ENCODE measurements at places on chromosomes 3 and 15. TPM values are rescaled to one million over a fixed set of nuclear protein-coding genes. Genes with fewer than 3 reads are reported as not detected.

DNA sequence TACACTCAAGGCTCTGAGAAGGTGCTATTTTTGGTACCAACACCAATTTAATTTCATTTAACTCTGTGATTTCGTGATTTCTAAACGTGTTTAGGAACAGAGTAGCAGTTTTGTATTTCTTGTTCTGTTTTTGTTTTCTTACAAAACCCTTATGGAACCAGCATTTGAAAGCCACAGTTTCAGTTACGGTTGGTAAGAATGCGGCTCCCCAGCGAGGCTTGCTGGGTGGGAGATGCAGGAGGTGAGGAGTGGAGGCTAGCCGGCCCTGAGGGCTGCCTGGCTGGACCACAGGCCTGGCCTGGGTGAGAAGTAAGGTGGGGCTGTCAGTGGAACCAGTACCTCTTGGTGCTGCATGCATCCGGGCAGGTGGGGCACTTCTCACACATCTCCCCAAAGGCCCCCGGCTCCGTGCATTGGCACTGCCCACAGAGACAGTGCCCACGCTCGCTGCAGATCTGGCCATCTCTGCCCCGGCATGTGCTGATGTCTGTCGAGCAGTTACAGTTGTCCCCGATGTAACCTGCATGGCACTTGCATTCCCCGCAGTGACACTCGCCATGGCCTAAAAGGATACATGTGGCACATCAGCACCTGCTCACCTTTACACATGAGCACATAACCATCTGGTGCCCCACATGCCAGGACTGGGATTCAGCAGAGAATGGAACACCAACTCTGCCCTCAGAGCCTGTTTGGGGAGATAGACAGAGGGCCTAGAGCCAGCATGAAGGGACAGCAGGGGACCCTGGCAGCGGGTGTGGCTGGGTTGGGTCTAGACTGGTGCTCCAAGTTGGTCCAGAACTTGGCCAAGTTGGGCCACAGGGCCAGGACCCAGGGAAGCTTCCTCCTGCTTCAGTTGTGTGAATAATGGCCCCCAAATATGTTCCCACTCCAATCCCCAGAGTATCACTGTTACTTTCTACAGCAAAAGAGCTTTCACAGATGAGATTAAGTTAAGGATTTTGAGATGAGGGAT lies 43.4 kb downstream of the UMPS start:
- H3K27ac ChIP-seq: peak overlapping the region; percentile 72
- no peaks in the 10 kb centered on the region for H3K36me3 ChIP-seq
- peaks cover 33% of the 10 kb centered on the region for H3K4me1 ChIP-seq
- H3K4me3 ChIP-seq: no peak overlapping the region

GRCh38 chr15:88656760-88657221 lies 18.0 kb downstream of the ISG20 start:
- H3K27me3 ChIP-seq: no peaks in the 10 kb centered on the region
- H3K36me3 ChIP-seq: no peaks in the 10 kb centered on the region
- H3K4me3 ChIP-seq: no peak overlapping the region

DNA sequence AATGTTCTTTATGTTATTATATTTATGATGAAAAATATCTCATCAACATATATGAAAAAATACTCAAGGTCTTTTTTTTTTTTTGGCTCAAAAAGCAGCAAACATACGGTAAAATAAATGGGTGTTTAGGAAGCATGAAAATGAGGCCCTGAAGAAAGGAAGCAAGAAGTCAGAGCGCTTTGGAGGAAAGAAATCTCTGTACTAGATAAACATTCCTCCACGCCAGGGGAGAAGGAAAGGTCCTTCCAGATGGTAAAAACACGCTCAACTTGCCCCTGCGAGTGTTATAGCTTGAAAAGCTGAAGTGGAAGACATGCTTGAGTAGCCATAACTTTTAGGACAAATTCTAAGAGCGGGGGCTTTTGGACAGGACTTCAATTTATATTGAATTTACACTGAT lies 52.9 kb downstream of the FEM1B start:
- H3K27me3 ChIP-seq: no peaks in the 10 kb centered on the region
- H3K4me1 ChIP-seq: no peaks in the 10 kb centered on the region
- no peak for DNase-seq
- no peak overlapping the region for H3K27ac ChIP-seq
- no peaks in the 10 kb centered on the region for H3K36me3 ChIP-seq

- no peak overlapping the region for H3K4me3 ChIP-seq
- H3K27ac ChIP-seq: no peak overlapping the region
- no peaks in the 10 kb centered on the region for H3K4me1 ChIP-seq
- H3K27me3 ChIP-seq: peaks cover 17% of the 10 kb centered on the region
These were observed 14.7 kb upstream of the RYR3 start for GRCh38 chr15:33296050-33296449.

- H3K27ac ChIP-seq: no peak overlapping the region
- H3K36me3 ChIP-seq: no peaks in the 10 kb centered on the region
- H3K4me3 ChIP-seq: no peak overlapping the region
These were observed 312.5 kb downstream of the C3orf38 start for GRCh38 chr3:88462230-88462629.

DNA sequence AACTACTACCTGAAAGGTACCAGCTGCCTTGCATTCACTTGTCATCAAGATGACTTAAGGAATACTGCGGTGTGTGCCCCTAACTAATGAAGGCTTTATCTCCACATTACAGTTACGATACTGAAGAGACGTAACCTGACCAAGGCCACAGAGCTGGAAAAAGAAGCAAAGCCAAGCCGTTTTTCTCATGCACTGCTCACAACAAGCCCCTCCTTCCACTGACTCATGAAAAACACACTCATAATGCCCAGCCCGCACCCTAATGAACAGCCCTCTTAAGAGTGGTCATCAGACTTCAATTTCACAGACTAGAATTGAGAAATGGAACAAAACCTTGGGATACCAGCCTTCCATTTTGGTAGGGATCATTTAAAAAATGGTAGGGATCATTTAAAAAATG lies 11.6 kb downstream of the PSMD6 start:
- no peaks in the 10 kb centered on the region for H3K4me1 ChIP-seq
- no peaks in the 10 kb centered on the region for H3K27me3 ChIP-seq
- no peak overlapping the region for H3K4me3 ChIP-seq
- no peak overlapping the region for H3K27ac ChIP-seq

DNA sequence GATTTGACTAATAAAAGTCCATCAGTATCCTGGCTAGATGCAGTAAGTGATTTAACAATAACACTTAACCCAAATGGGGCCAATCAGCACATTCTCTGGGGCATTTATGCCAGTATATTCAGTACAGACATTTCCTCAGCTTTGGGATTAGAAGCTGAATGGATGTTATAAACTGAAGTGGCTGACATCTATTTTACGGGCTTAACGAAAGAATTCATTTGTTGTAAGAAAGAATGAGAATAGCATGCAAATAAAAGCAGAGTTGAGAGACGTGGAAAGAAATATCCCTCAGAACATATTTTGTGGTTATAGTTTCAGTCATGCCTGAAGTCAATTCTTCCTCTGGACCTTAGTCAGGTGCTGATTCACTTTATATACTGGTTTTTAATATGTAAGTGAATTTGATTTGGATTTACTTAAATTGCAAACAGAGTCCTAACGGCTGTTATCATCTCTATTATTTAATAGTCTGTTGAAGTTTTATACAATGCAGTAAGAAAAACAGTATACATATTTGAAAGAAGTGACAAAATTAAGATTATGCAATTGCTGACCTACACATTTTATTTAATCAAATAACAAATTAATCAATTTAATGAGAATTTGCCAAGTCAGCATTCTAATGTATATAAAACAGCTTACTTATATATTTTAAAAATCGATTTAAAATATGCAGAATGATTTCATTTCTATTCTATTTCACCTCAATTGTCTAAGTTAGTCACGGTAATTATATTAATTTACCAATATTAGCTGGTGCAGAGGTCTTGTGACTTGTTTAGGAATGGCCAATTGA lies 513.9 kb upstream of the CADM2 start:
- no peak overlapping the region for H3K27ac ChIP-seq
- no peaks in the 10 kb centered on the region for H3K4me1 ChIP-seq
- no peak overlapping the region for H3K4me3 ChIP-seq

DNA sequence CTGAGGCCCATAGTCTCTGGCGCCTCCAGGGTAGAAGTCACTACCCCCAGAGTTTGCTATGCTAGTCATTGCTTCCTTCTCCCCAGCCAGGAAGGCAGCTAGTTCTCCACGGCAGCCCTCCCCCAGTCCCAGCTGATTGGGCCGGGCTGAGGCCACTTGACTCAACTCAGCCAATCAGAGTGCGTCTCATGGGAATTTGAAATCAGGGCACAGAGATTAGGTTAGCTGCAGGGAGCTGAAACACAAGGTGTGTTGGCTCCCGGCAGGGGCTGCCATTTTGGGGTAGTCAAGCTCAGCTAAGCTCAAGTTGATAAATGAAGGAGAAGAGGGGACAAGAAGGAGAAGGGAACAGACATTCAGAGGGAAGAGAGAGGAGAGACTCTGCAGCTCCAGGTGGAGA lies 32.8 kb downstream of the LINGO1 start:
- H3K27me3 ChIP-seq: no peaks in the 10 kb centered on the region
- no peaks in the 10 kb centered on the region for H3K4me1 ChIP-seq
- H3K36me3 ChIP-seq: no peaks in the 10 kb centered on the region
- H3K4me3 ChIP-seq: no peak overlapping the region

GRCh38 chr15:66389859-66390381 lies 3.2 kb downstream of the MAP2K1 start:
- DNase-seq: no peak
- H3K27ac ChIP-seq: no peak overlapping the region
- H3K36me3 ChIP-seq: no peaks in the 10 kb centered on the region

- peaks cover 7% of the 10 kb centered on the region for H3K4me1 ChIP-seq
- DNase-seq: no peak
- H3K27ac ChIP-seq: no peak overlapping the region
These were observed 80.9 kb downstream of the RAP2B start for GRCh38 chr3:153242896-153243295.

DNA sequence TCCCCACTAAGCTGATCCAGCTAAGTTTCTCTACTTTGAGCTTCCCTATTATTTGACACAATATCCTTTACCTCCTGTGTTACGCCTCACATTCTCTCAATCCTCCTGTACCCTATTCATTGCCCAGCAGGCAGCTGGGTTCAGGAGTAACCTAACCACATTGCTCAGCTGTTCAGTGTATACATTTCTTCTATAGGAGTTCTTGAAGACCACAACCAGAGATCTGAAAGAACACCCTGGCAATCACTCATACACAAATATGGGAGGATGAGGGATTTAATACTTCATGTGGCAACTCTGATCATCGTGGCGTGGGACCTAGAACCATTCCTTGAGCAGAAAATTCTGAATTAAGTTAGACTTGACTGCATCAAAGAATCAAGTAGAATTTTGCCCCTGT lies 346.8 kb upstream of the ARPP21 start:
- no peak overlapping the region for H3K4me3 ChIP-seq
- no peaks in the 10 kb centered on the region for H3K36me3 ChIP-seq
- H3K27me3 ChIP-seq: no peaks in the 10 kb centered on the region
- DNase-seq: no peak
- no peaks in the 10 kb centered on the region for H3K4me1 ChIP-seq
- H3K27ac ChIP-seq: no peak overlapping the region

GRCh38 chr15:20645956-20646355 lies 104.4 kb upstream of the GOLGA6L6 start:
- H3K27me3 ChIP-seq: peaks cover 7% of the 10 kb centered on the region
- no peak overlapping the region for H3K27ac ChIP-seq
- H3K4me1 ChIP-seq: no peaks in the 10 kb centered on the region
- DNase-seq: peak; percentile 31

- H3K27ac ChIP-seq: peak overlapping the region; percentile 74
- H3K27me3 ChIP-seq: no peaks in the 10 kb centered on the region
- H3K36me3 ChIP-seq: no peaks in the 10 kb centered on the region
- H3K4me1 ChIP-seq: peaks cover 25% of the 10 kb centered on the region
- peak overlapping the region; percentile 70 for H3K4me3 ChIP-seq
These were observed 799 bp downstream of the VPS33B start for GRCh38 chr15:91021516-91022074.

- no peaks in the 10 kb centered on the region for H3K4me1 ChIP-seq
- no peaks in the 10 kb centered on the region for H3K27me3 ChIP-seq
- H3K27ac ChIP-seq: peak overlapping the region; percentile 10
- DNase-seq: peak; percentile 16
- no peaks in the 10 kb centered on the region for H3K36me3 ChIP-seq
These were observed 315.8 kb upstream of the SATB1 start for GRCh38 chr3:18740631-18741583.

GRCh38 chr15:73518876-73519733 lies 76.1 kb downstream of the REC114 start:
- no peaks in the 10 kb centered on the region for H3K4me1 ChIP-seq
- H3K36me3 ChIP-seq: no peaks in the 10 kb centered on the region
- no peak overlapping the region for H3K4me3 ChIP-seq

- no peaks in the 10 kb centered on the region for H3K36me3 ChIP-seq
- H3K27me3 ChIP-seq: no peaks in the 10 kb centered on the region
- no peak for DNase-seq
- H3K4me3 ChIP-seq: no peak overlapping the region
- peaks cover 7% of the 10 kb centered on the region for H3K4me1 ChIP-seq
These were observed 79.8 kb upstream of the MEF2A start for GRCh38 chr15:99485992-99486370.

GRCh38 chr3:72629191-72629631 lies 219.0 kb downstream of the SHQ1 start:
- H3K36me3 ChIP-seq: no peaks in the 10 kb centered on the region
- no peaks in the 10 kb centered on the region for H3K27me3 ChIP-seq
- H3K4me1 ChIP-seq: peaks cover 4% of the 10 kb centered on the region
- H3K4me3 ChIP-seq: no peak overlapping the region
- no peak overlapping the region for H3K27ac ChIP-seq

GRCh38 chr3:140505213-140505612 lies 172.7 kb upstream of the TRIM42 start:
- H3K4me3 ChIP-seq: no peak overlapping the region
- no peaks in the 10 kb centered on the region for H3K27me3 ChIP-seq
- no peak overlapping the region for H3K27ac ChIP-seq
- H3K36me3 ChIP-seq: no peaks in the 10 kb centered on the region
- no peak for DNase-seq

- no peak overlapping the region for H3K27ac ChIP-seq
- no peak overlapping the region for H3K4me3 ChIP-seq
- no peaks in the 10 kb centered on the region for H3K36me3 ChIP-seq
- no peaks in the 10 kb centered on the region for H3K27me3 ChIP-seq
These were observed 21.0 kb downstream of the RAB8B start for GRCh38 chr15:63210151-63211091.

- no peaks in the 10 kb centered on the region for H3K27me3 ChIP-seq
- H3K27ac ChIP-seq: no peak overlapping the region
- no peak for DNase-seq
These were observed 453.9 kb downstream of the SQOR start for GRCh38 chr15:46088486-46089445.

DNA sequence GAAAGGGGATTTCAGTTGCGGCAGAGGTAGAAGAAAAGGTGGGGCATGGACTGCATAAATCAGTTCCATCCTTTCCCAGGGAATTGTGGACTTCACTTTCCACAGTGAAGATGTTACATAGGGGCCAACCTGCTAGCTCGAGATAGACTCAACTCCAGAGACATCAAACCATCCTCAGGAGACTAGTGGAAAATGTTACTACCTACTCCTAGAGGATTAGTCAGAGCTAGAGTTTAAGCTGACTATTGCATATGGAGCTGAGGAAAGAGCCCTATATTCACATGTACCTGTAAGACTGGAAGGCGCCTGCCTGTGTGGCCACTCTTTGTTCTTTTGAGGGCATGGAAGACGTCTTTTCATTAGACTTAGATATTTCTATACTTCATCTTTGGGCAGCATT lies 69.2 kb downstream of the KLHL25 start:
- H3K4me1 ChIP-seq: peaks cover 31% of the 10 kb centered on the region
- no peaks in the 10 kb centered on the region for H3K27me3 ChIP-seq
- H3K36me3 ChIP-seq: peaks cover 75% of the 10 kb centered on the region
- peak overlapping the region; percentile 77 for H3K27ac ChIP-seq
- no peak for DNase-seq
- no peak overlapping the region for H3K4me3 ChIP-seq

GREM1 gene
- 10.9 TPM for total RNA-seq

NRG4 gene
- total RNA-seq: 5.1 TPM

EXD1 gene
- not detected for total RNA-seq

C3orf20 gene
- not detected for total RNA-seq
